ENCODE measurements at places on chromosomes 7 and 10. TPM values are rescaled to one million over a fixed set of nuclear protein-coding genes. Genes with fewer than 3 reads are reported as not detected.

DNA sequence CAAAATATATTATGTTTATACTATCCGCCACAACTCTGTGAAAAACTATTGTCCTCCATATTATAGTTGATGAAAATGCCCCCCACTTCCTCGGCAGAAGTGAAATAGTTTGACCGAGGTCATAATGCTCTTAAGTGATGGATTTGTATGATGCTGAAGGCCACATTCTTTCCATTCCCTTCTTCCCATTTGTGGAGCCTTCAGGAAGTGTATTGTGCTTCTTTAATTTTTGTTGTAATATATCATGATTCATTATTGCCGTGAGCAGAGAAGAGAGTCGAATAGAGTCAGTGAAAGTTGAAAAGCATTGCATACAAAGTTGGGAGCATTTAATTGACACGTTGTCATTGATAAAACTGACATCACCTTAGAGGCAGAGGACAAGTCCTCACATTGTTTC, 460.3 kb downstream of the SUGCT start:
- no peak for DNase-seq
- H3K4me1 ChIP-seq = no peaks in the 10 kb centered on the region
- H3K4me3 ChIP-seq = no peak overlapping the region
- no peak overlapping the region for H3K27ac ChIP-seq
- H3K36me3 ChIP-seq = peaks cover 3% of the 10 kb centered on the region
- H3K27me3 ChIP-seq = no peaks in the 10 kb centered on the region

The FOXP2 gene
- total RNA-seq = 0.10 TPM

DNA sequence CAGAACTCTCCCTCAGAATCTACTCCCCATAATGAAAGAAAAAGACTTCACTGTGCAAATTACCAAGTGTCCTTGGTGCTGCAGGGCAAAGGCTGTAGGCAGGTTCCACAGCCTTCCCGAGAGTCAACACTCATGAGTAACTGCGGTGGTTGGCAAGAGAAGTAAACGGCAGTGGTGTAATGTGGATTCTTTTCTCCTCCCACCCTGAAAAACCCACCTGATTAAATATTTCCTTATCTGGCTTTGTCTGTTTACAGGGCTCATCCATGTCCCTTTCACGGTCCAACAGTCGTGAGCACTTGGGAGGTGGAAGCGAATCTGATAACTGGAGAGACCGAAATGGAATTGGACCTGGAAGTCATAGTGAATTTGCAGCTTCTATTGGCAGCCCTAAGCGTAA, 300.9 kb downstream of the BICC1 start:
- H3K36me3 ChIP-seq = peaks cover 45% of the 10 kb centered on the region
- H3K4me1 ChIP-seq = peaks cover 18% of the 10 kb centered on the region
- no peak overlapping the region for H3K4me3 ChIP-seq
- peaks cover 4% of the 10 kb centered on the region for H3K27me3 ChIP-seq
- H3K27ac ChIP-seq = no peak overlapping the region

DNA sequence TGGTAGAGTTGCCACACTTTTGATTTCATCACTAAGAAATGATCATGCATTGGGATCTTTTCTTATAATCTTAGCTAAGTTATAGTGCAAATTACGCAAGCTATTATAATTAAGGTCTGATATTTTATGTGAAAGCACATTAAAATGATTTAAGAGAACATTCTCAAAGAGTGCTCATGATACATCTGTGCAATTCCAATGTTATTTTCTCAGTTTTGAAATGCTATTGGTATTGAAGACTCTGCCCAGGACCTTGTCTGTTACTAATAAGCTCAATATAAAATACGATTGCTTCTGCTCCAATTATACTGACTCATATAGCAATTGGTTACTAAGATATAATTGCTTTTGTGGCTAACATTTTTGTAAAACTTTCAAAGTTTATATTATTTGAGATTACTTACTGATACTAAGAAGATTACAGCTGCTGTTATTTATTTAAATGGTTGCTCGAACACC, 180.9 kb downstream of the ADAM12 start:
- no peak overlapping the region for H3K4me3 ChIP-seq
- no peak for DNase-seq
- H3K27me3 ChIP-seq = peaks cover 5% of the 10 kb centered on the region
- H3K36me3 ChIP-seq = peaks cover 10% of the 10 kb centered on the region
- H3K27ac ChIP-seq = no peak overlapping the region
- peaks cover 65% of the 10 kb centered on the region for H3K4me1 ChIP-seq

GRCh38 chr10:110029450-110029849, 21.7 kb downstream of the ADD3 start:
- no peak overlapping the region for H3K27ac ChIP-seq
- DNase-seq = no peak
- H3K27me3 ChIP-seq = no peaks in the 10 kb centered on the region

The CPN1 gene
- total RNA-seq = not detected

The SLC26A5 gene
- total RNA-seq = not detected

DNA sequence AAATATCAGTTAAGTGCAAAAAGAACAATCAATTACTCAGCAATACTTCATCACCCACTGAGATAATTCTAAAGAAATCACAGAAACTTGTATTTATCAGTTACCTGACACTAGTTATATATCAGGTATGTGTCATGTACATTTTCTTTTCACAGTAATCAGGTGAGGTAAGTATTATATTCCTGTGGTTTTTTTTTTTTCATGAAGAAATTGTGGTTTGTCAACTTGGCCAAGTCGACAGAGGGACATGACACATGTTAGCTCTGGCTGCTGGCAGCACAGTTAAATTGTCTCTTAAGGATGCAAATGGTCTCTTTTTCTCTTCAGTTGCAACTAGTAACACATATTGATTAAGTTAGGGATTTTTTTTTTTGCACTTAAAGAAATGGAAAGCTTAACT, 13.7 kb upstream of the GPR141 start:
- no peak for DNase-seq
- no peak overlapping the region for H3K4me3 ChIP-seq
- H3K4me1 ChIP-seq = no peaks in the 10 kb centered on the region
- no peaks in the 10 kb centered on the region for H3K36me3 ChIP-seq
- no peaks in the 10 kb centered on the region for H3K27me3 ChIP-seq

DNA sequence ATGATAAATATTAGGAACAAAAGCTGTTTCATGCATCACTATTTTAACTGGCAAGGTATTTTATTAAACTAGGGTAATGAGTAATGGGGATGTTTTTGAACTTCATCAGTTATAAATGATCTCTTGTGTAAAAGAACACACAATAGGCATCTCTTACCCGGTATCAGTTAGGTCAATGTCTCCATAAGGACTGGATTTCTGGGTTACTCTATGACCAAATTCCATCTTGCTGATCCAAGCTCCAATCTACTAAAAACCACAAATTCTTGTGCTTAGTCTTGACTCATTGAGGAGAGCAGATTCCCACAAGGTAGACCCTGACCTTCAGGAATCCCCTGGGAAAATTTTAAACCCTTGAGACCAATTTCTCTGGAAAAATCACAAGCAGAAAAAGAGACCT, 1167.7 kb downstream of the XPNPEP1 start:
- H3K27ac ChIP-seq = no peak overlapping the region
- H3K4me3 ChIP-seq = no peak overlapping the region
- H3K4me1 ChIP-seq = peaks cover 10% of the 10 kb centered on the region
- no peak for DNase-seq
- no peaks in the 10 kb centered on the region for H3K36me3 ChIP-seq
- peaks cover 2% of the 10 kb centered on the region for H3K27me3 ChIP-seq

- no peaks in the 10 kb centered on the region for H3K36me3 ChIP-seq
- H3K4me1 ChIP-seq = peaks cover 8% of the 10 kb centered on the region
- H3K27ac ChIP-seq = no peak overlapping the region
- peaks cover 35% of the 10 kb centered on the region for H3K27me3 ChIP-seq
Measured at GRCh38 chr10:100600218-100600617, 64.5 kb downstream of the HIF1AN start.

GRCh38 chr10:17348011-17348500, 106.3 kb downstream of the ST8SIA6 start:
- peaks cover 35% of the 10 kb centered on the region for H3K27me3 ChIP-seq
- H3K4me3 ChIP-seq = no peak overlapping the region
- no peak overlapping the region for H3K27ac ChIP-seq
- H3K36me3 ChIP-seq = no peaks in the 10 kb centered on the region
- peaks cover 19% of the 10 kb centered on the region for H3K4me1 ChIP-seq
- DNase-seq = no peak

The PMPCB gene
- total RNA-seq = 47.4 TPM

The POM121 gene
- 41.5 TPM for total RNA-seq

- peaks cover 2% of the 10 kb centered on the region for H3K27me3 ChIP-seq
- peaks cover 25% of the 10 kb centered on the region for H3K4me1 ChIP-seq
- DNase-seq = peak; percentile 3
- peak overlapping the region; percentile 97 for H3K4me3 ChIP-seq
- peak overlapping the region; percentile 100 for H3K27ac ChIP-seq
- H3K36me3 ChIP-seq = peaks cover 23% of the 10 kb centered on the region
Measured at GRCh38 chr7:2354939-2355704, 495 bp downstream of the EIF3B start.

GRCh38 chr10:2469802-2470201, 597.5 kb upstream of the PFKP start:
- H3K4me3 ChIP-seq = no peak overlapping the region
- H3K36me3 ChIP-seq = peaks cover 5% of the 10 kb centered on the region
- DNase-seq = no peak
- no peaks in the 10 kb centered on the region for H3K4me1 ChIP-seq

DNA sequence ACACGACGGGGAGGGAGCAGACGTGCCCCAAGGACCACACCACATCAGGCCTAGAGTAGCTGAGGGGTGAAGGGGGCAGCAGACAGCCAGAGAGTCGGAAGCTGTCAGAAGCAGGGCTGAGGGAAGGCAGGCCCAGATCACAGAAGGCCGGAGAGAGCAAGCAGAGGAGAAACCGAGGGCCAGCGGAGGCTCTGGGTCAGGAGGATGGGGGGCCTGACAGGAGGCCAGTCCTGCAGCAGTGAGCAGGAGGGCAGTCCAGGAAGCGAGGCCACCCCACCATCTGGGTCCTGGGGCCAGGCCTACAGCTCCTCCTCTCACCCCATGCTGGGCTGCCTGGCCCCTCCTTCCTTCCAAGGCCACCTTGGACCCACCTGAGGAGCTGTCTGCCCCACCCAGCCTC, 20.3 kb downstream of the SLIT1 start:
- H3K27ac ChIP-seq = no peak overlapping the region
- no peaks in the 10 kb centered on the region for H3K36me3 ChIP-seq
- no peak for DNase-seq

DNA sequence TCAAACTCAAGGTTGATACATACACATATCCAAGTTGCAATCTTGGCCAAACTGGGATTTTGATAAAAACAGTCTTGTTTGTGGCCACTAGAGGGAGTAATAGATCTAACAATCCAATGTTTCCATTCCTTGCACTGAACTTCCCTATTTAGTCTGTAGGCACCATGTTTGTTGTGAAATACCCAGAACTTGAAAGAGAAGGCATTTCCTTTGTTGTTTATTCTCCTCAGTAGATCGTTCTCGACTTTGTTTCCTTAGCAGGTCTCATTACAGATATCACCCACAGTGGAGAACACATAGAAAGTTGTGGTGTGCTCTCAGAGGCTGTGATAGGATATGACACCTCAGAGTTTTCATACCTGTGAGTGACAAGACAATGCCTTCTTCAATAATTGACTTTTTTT, 70.3 kb upstream of the MXI1 start:
- H3K4me1 ChIP-seq = peaks cover 16% of the 10 kb centered on the region
- no peak overlapping the region for H3K4me3 ChIP-seq
- peaks cover 5% of the 10 kb centered on the region for H3K36me3 ChIP-seq
- DNase-seq = peak; percentile 74
- no peaks in the 10 kb centered on the region for H3K27me3 ChIP-seq
- peak overlapping the region; percentile 57 for H3K27ac ChIP-seq

The TFR2 gene
- total RNA-seq = 0.36 TPM

The DOCK4 gene
- 3.6 TPM for total RNA-seq

- H3K4me1 ChIP-seq = peaks cover 20% of the 10 kb centered on the region
- DNase-seq = no peak
- no peaks in the 10 kb centered on the region for H3K36me3 ChIP-seq
- H3K27ac ChIP-seq = no peak overlapping the region
- H3K4me3 ChIP-seq = no peak overlapping the region
Measured at GRCh38 chr7:113263749-113264148, 145.4 kb upstream of the SMIM30 start.

DNA sequence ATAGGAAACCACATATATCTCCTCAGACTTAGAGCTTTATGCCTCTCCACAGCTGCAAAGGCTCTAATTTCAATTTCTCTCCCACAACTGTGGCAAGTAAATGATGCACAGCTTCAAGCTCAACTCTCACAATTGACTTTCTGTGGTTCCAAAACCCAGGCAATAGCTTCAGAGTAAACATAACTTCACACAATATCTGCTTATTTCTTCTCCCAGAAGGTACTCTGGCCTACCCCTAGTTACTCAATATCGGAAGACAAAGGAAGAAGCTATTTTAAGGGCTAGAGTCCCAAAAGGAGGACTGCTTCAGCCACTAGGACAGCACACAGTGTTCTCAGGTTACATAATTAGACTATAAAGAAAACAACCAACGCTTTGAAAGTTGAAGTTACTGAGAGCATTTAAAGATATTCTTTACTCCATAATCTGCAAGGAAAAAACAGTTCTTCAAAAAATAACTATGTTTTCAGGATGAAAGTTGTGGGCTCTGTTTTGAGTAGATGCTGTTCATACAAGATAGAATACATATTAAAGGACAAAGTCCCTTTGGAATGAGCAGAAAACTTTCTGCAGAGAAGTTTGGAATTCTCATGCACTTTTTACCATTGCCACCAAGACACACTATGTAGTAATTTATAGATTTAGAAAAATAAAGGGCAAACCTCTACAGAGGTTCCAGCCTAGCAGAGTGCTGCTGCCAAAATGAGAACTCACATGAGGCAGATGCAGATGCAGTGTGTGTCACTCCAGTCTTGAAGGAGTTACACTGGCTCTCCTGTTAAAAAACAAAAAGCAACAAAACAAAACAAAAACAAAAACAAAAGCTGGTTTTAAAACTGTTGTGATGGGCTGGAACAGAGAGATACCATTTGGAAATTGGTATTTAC, 81.8 kb downstream of the NT5C2 start:
- peaks cover 34% of the 10 kb centered on the region for H3K4me1 ChIP-seq
- H3K4me3 ChIP-seq = no peak overlapping the region
- H3K27ac ChIP-seq = peak overlapping the region; percentile 65
- peak; percentile 3 for DNase-seq
- H3K36me3 ChIP-seq = peaks cover 15% of the 10 kb centered on the region

The LIPJ gene
- not detected for total RNA-seq

- H3K27ac ChIP-seq = no peak overlapping the region
- H3K36me3 ChIP-seq = no peaks in the 10 kb centered on the region
- H3K27me3 ChIP-seq = peaks cover 39% of the 10 kb centered on the region
- peaks cover 4% of the 10 kb centered on the region for H3K4me1 ChIP-seq
Measured at GRCh38 chr10:69739634-69740033, 62.1 kb upstream of the COL13A1 start.

DNA sequence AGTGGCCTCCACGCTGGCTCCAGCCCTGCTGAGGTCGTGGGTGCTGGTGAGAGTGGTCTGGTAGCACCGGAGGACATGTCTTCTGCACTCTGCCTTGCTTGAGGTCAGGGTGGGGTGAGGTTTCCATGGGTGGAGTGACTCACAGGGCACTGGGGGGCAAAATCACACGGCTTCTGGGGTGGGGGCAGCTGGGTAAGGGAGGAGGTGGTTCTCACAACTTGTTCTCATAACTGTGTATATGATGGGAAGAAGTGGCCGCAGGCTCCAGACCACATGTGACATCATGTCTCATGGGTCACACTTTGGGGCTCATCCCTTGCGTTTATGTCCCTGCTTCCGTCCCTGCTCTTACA, 884 bp upstream of the PRF1 start:
- DNase-seq = no peak
- H3K27me3 ChIP-seq = peaks cover 27% of the 10 kb centered on the region
- H3K27ac ChIP-seq = no peak overlapping the region
- no peaks in the 10 kb centered on the region for H3K36me3 ChIP-seq

- no peaks in the 10 kb centered on the region for H3K4me1 ChIP-seq
- DNase-seq = no peak
- H3K27ac ChIP-seq = no peak overlapping the region
- H3K4me3 ChIP-seq = no peak overlapping the region
- no peaks in the 10 kb centered on the region for H3K27me3 ChIP-seq
Measured at GRCh38 chr7:148356303-148356702, 234.3 kb upstream of the C7orf33 start.
